HL-60 (cell line): ENCODE measurements at places on chromosomes 1 and 21.

DNA sequence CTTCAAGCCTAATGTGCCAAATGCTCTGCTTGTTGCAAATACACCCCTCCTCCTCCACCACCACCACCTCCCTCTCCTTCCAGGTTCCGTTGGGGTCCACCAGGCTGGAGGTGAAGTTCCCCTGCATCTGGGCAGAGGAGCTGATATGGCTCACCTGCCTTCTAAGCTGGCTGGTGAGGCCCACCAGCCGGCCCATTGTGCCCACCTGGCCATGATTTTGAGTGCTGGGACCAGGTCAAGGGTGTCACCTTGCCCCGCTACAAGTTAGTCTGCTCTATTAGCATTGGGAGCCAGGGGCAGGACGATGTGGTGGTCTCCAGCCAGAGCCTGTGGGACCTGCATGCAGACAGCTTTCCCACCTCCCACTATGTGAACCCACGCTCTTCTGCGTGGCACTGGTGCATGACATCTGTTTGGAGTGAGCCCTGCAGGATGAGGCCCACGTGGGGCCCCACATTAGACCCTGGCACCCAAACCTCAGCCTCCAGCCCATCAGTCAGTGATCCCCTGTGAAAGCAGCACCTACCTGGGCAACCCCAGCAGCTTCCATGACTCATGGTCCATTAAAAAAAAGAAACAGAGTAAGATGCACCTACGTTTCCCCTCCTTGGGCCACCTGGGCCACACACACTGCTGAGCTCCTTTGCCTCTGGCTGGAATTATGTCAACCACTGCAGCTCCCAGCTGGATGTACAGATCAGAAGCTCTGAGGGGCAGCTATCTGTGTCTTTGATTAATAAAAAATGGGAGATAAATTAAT, 15.6 kb upstream of the CDCP2 start:
- DNase-seq = no peak

- DNase-seq = no peak
These were observed 9.8 kb downstream of the MX2 start for GRCh38 chr21:41371685-41372030.

- no peak for DNase-seq
These were observed 21.0 kb downstream of the S100A10 start for GRCh38 chr1:151972542-151973248.

- DNase-seq = no peak
These were observed 11.2 kb upstream of the SLC35E2B start for GRCh38 chr1:1703796-1704195.

DNA sequence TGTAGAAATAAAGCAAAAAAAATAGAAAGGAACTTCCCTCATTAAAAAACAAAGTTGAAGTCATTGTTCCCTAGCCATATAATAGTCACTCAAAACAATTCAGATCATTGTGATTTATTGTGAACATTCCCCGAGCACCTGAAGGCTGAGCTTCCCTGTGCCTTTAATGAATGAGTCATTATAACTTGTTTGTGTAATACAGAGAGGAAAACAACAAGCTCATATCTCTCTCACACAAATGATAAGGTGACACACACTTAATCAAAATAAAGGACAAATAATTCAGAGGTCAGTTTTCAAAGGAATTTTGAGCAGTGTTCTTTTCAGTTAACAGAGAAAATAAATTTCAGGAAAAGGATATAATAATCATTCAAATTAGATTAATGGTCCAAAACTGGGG, 326.2 kb downstream of the DUSP10 start:
- no peak for DNase-seq

DNA sequence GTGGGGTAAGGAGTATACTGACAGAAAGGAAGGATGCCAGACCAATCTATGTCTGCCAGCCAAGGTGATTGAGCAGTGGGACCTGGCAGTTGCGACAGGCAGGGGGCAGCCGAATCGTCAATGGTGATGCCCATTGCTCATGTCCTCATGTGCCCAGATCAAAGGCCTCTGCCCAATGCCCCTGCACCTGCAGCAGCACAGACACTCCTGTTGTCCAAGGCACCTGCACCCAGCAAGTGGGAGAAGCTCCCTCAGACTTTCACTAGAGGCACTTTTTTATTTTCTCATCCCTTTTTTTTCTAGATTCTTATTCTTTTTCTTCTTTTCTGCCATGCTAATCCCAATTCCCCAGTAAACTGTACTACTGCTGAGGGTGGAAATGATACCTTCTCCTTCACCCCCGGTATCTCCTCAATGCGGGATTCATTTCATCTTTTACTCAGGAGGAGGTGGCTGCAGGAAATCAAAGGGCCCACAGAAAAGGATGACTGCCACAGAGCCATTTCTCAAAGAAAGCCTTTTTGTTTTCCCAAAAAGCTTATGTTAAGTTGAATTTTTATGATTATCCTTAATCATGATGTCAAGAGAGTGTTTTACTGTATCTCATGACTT, 332.0 kb downstream of the PAPPA2 start:
- DNase-seq = no peak

GRCh38 chr1:222712253-222713090, at the start of the genes AIDA and BROX:
TSS of gene AIDA (minus strand) at chr1:222712491. CDS start at chr1:222712317, 174 bp downstream.
TSS of gene BROX (plus strand) at chr1:222712564. CDS start at chr1:222715700, 3,136 bp downstream.
- peak; percentile 93 for DNase-seq
